Tibial artery (tissue), 4 donors: ENCODE measurements at places on chromosomes 12 and 14.

DNA sequence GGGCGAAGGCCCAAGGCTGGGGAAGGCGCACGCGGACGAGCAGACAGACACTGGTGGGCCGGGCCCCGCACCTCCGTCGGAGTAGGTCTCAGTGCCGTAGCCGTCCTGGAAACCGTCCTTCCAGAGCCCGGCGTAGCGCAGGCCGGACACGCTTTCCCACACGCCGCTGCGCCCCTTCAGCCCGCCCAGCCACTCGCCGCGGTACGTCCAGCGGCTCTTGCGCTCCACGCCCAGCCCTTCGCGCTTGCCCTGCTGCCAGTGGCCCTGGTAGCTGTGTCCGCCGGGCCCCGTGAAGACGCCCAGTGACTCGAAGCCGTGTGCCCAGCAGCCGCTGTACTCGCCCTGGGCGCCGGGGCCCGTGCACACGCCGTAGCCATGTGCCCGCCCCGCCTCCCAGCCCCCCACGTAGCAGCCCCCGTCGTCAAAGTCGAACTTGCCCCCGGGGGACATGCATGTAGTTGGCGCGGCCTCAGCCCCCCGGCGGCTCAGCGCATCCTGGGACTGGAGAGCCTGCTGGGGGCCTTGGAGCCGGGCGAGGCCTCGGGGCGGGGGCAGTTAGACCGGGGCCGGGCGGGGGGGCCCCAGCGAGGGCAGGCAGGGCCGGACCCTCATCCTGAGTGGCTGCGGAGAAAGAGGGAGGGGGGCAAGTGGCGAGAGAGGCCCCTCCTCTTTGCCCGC lies 1.4 kb downstream of the JPH4 start:
- no peak for DNase-seq

DNA sequence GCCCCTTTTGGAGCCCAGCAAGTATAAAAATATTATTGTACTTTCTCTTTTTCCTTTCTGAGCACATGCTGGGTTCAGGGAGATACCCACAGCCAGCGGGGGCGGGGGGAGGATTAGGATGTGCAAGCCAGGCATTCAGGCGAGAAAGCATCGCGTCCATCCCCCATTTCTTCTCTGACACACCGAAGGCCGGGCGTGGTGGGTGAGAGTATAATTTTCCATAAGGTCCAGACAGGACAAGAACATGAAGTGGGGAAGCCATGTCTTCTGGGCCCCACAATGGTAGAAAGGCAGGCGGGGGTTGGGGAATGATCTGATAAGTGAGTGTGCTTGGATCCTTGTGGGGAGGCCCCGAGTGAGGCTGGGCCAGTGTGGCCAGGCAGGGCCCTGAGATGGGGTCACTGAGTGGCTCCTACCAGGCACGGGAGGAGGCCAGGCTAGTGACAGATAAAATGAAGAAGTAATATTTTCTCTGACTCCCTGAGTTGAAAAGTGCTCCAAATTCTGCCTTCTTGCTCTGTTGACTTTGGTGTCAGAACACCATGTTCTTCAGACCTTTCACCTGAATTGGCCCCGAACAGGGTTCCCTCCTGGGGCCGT lies 10.7 kb upstream of the LRTM2 start:
- DNase-seq, result no peak

DNA sequence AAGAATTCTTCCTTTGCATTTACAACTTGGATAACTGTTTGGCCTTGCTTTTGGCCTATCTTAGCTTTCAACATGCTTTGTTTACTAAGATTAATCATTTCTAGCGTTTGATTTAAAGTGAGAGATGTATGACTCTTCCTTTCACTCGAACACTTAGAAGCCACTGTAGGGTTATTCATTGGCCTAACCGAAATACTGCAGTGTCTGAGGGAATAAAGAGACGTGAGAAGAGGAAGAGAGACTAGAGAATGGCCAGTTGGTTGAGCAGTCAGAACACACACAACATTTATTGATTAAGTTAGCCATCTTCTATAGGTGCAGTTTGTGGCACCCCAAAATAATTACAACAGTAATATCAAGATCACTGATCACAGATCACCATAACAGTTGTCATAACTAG lies 62.3 kb upstream of the CCDC175 start:
- no peak for DNase-seq

DNA sequence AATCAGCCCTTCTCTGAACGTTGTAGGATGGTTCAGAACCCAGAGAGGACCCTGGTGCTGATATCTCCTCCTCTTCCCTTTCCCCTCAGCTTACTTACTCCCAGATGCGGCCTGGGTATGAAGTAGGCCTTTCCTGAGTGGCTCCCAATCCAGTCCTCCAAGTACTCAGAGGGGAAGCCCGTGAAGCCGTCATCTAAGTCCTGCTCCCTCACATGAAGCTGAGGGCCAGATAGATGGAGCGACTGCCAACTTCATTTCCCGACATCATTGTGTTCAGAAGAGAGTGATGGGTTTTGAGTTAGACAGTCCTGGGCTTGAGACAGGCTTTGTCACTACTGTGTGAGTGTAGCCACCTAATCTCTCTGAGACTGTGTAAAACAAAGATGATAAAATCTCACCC lies 2.7 kb downstream of the APOLD1 start:
- DNase-seq, result no peak

GRCh38 chr14:101226265-101226602 lies 322.7 kb upstream of the RTL1 start:
- no peak for DNase-seq

DNA sequence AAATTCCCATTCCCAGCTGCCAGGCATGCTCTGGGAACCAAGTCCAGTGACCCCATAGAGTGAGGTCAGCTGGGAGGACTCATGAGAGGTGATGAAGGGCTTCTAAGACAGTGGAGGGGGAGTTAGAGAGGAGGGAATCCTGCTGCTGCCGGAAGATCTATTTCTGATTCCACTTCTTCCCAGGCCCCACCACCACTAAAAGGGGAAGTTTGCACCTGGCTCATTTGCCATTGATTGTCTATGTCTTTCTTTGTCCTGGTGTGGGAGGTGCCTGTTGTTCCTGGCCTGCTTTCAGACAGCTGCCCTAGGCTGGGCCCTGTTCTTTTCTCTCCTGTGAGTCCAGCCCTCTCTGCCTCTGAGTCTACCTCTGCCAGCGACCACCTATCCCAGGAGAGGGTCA lies 3.0 kb upstream of the KRT6A start:
- no peak for DNase-seq

DNA sequence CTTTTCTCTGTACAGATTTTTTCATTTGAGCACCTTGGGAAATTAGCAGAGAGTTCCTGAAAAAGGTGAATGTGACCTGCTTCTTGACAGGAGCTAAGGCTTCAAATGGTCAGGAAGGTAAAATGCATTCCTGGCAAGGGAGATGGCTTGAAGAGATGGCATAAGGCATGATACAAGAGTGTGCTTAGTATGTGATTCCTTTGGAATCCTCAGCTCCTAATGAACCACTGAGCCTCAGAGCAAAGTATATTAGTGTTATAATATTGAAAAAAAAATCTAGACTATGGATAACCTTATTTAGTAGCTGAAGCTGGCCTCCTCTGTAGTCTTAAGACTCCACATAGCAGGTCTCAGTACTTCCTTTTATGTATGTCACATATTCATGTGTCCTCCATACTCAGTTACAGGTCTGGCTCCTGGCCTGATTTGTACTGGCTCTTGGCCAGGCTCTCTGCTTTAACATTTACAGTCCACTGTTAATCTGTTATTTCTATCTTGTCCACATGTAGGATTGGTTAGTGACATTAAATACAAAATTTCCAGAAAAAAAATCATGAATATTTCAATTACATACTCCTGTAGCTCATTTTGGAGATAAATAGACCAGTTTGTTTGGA lies 17.9 kb downstream of the TOGARAM1 start:
- DNase-seq, result no peak

DNA sequence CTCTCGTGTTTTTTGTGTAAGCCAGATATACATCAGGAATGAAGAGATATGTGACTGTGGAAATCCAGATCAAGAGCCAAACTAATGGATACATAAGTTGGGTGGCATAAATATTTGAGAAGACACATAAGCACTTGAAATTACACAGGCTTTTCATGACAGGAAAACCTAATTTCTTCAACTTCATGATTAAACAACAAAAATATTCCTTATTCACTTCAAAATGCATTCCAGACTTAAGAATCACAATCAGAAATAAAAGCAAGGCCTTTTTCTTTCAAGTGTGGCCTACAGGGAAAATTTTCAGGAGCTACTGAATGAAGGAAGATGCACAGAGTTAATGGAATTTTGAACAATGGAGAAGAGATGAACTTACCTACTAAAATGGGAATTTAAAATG lies 515.6 kb downstream of the FOXG1 start:
- DNase-seq, result no peak

- no peak for DNase-seq
These were observed 248.9 kb downstream of the SLC16A7 start for GRCh38 chr12:59844750-59845149.

DNA sequence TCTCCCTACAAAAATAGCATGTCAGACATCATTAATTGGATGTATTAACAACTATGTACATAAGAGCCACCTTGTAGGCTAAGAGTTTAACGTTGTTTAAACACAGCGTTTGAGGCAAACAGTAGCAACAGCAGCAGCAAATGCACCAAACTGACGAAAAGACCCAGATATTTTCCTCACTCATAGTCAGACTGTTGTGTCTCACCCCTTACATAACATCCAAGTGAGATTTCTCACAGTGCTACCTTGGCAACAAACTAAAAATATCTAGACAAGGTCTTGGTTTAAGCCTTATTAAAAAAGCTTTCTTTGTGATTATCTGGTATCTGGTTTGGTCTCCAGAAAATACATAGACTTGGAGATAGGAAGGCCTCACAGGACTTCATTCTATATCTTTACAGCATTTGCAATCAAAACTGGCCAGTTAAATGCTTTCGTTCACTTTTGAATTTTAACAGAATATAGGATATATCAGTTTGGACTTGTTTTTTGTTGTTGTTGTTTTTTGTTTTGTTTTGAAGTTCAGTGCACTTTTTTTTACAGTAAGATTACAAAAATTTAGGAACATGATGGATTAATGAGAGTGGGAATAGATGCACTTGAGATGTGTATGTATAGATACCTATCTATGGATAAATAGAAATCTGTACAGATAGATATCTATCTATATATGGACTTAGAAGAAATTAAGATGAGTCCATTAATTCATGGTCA lies 4.1 kb downstream of the BHLHE41 start:
- DNase-seq, result no peak

DNA sequence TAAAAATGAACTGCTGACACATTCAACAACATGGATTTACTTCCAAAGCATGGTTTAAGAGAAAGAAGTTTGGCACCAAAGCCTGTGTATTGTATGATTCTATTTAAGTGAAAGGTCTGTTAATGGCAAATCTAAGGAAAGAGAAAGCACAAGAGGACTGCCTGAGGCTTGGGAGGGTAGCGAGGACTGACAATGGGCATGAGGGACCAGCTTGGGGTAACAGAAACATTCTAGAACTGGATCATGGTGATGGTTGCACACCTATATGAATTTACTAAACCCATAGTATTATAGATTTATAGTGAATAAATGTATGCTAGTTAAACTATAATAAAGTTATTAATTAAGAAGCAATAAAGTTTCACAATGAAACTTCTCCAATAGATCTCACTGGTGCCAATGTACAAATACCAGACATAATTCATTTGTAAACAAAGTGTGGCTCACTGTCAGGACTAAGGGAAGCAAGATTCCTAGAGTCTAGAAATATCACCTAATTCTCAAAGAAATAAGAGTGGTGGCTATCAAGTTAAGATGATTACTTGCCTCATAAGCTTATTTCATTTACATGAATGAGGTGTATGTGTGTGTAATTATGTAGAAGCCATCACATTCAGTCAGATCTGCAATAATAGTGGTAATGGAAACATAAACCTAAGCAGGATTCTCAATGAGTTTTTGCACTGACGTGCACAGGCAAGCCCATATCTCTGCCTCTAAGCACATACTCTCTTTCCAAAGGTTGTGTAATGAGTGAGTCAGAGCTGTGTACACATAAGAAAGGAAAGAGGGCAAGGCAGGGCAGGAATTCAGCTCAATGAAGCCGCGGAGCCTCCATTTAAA lies 353.4 kb downstream of the KCNH5 start:
- no peak for DNase-seq

DNA sequence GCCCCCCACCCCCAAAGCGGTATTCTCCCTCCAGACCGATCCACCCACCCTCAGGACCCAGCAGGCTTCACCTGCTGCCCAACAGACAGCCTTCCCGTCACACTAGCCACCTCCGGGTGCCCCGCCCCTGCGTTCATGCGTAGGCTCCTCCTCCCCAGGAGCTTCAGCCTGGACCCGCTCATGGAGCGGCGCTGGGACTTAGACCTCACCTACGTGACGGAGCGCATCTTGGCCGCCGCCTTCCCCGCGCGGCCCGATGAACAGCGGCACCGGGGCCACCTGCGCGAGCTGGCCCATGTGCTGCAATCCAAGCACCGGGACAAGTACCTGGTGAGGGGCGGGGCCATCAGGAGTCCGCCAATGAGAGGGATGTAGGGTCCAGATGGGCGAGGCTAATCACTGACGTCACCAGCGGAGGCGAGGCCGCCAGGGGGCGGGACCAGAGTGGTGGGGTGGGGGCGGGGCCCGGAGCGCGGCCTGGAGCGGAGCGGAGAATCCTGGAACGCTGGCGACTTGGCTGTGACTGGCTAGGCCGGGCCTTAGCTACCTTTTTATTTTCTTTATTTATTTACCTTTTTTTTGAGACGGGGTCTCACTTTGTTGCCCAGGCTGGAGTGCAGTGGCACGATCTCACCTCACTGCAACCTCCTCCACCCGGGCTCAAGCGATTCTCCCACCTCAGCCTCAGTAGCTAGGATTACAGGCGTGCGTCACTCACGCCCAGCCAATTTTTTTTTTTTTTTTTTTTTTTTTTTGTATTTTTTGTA lies 4.4 kb downstream of the TNS2 start:
- peak; percentile 98 for DNase-seq

DNA sequence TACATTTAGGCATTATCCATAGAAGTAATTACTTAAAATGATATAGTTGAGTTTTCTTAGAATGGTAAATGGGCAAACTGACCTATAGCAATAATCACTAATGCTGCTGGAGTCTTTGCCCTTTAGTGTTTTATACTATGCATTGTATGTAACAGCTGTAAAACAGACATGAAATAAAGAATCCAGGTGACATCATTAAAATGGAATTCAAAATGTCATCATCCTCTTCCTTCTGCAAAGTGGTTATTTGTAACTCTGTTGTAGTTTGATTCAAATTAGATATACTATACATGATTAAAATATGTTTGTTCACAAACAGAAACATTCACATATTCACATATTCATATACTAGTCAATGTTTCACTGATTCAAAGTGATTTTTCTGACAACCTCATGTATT lies 598.8 kb downstream of the SLC16A7 start:
- DNase-seq, result no peak
